ENCODE measurements at places on chromosomes 7 and 10.

DNA sequence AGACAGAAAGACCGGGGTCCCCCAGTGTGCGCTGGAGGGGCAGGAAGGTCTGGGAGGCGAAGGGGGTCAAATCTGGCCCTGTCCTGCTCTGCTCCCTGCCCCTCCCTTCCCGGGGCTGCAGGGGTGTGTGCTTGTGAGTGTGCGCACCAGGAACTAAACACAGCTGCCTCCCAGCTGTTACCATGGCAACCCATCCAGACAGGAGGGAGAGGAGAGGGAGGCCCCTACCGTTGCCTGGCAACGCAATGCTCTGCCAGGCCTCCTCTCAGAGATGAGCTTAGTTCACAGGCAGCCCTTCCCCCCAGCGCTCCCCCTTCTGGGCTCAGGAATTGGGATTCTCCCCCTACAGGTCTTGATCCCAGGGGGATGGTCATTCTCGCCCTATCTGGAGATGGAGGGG, 6.1 kb downstream of the NYAP1 start:
- peak; percentile 91 for DNase-seq

- peak; percentile 56 for DNase-seq
Observed at GRCh38 chr7:23410446-23411183, 59.7 kb downstream of the IGF2BP3 start.

- no peak for DNase-seq
Observed at GRCh38 chr7:30707391-30708357, 25.4 kb upstream of the CRHR2 start.

DNA sequence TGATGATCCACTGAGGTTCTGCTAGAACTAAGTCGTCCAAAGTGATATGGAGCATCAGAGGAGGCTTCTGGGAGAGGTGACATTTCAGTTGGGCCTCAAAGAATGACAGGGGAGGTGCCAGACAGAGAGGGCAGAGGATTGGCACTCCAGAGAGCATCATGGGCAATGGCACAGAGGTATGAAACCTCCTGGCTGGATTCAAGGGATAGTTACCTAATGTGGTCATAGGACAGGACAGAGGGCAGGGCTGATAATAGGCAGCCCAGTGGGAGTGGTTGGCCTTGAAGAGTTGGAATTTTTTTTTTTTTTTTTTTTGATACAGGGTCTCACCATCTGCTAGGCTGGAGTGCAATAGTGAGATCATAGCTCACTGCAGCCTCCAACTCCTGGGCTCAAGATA, 7.6 kb downstream of the SRRM3 start:
- DNase-seq = no peak

DNA sequence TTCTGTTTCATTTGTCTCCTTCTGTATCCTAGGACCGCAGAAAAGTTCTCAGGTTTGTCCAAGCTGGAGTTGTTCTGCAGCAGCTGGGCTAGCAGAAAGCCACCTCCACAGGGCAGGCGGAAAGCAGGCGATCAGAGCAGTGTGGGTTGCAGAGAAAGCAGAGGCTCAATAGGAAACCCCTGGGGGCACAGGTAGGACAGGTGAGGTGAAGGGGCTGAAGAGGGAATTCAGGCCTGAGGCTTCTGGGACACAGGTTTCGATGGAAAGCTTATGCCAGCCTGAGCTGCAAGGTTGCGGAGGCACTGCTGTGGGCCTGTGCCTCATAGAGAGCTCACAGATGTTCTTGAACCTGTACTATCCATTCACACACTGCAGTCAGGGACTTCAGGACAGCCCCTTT, 194.9 kb upstream of the TPK1 start:
- no peak for DNase-seq

DNA sequence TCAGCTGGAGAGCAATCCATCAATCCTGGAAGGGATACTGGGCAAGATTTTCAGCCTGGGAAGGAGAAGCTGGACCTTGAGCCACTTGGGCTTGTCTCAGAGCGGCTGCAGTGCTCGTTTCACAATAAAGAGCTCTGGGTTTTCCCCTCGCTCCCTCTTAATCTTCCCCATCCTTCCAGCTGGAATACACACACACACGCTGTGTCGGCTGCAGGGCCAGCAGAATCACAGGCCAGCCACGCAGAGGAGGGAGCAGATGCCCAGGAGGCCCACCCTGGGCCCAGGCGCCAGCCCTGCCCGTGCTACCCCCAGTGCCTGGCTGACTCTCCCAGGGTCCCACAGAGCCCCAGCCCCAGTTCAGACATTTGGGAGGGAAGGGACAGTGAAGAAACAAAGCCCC, 255.1 kb downstream of the TNS3 start:
- DNase-seq = no peak

Data from KBM-7 (cell line).